ENCODE measurements at places on chromosomes 3 and 15. TPM values are rescaled to one million over a fixed set of nuclear protein-coding genes. Genes with fewer than 3 reads are reported as not detected.

- no peak for DNase-seq
Observed at GRCh38 chr15:90000186-90001001, 730 bp upstream of the ZNF710 start.

- no peak for DNase-seq
Observed at GRCh38 chr3:114518206-114518808, 224.5 kb downstream of the TIGIT start.

NCK1 gene
- 23.5 TPM for total RNA-seq

GRCh38 chr15:67092752-67093503, 27.5 kb downstream of the SMAD3 start:
- DNase-seq: no peak

DNA sequence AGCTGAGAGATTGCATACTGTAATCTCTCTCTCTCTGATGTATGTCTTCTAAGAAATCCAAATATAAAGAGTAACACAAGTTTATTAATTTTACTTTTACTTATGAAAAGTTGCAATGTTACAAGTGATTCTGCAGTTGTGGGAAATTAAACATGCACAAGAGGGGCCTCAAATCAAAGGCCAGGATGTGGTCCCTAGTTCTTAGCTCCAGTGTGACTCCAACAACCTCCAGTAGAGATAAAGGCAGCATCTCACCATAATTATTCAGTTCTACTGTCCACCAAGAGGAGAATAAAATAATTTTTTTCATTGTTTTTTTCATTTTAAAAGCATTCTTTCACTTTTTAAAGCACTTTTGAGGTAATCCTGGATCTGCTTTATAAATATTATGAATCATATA, 223.3 kb downstream of the RAP2B start:
- no peak for DNase-seq

Data from GM12878 (cell line).